Stimulated activated CD8-positive, alpha-beta memory T cell treated with anti-CD3 and anti-CD28 coated beads, Interleukin-7, amount 100 ng/mL, for 1 hour (primary cell): ENCODE measurements at places on chromosomes 1 and 21.
A peak's percentile ranks its signal among the peaks of the same experiment; 100 is the strongest.

GRCh38 chr1:244918421-244919319 lies 54.3 kb upstream of the HNRNPU start:
- DNase-seq = peak; percentile 39

DNA sequence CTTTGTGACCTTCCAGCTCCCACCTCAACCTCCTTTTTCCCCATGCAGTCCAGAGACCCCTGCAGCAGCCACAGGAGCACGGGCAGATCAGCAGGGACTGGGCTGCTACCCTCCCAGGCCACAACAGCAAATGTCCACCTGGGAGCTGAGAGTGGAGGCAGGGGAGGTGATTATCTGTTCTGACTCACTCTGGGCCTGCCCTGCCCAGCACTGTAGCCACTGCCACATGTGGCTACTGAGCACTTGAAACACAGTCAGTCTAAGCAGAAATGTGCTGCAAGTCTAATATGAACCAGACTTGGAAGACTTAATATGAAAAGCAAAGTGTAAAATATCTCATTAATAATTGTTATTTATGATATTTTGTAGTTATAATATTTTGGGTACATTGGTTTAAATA lies 148.9 kb upstream of the VANGL1 start:
- DNase-seq = no peak

- DNase-seq = peak; percentile 44
These were observed 27.6 kb upstream of the ZNF697 start for GRCh38 chr1:119675349-119676345.

DNA sequence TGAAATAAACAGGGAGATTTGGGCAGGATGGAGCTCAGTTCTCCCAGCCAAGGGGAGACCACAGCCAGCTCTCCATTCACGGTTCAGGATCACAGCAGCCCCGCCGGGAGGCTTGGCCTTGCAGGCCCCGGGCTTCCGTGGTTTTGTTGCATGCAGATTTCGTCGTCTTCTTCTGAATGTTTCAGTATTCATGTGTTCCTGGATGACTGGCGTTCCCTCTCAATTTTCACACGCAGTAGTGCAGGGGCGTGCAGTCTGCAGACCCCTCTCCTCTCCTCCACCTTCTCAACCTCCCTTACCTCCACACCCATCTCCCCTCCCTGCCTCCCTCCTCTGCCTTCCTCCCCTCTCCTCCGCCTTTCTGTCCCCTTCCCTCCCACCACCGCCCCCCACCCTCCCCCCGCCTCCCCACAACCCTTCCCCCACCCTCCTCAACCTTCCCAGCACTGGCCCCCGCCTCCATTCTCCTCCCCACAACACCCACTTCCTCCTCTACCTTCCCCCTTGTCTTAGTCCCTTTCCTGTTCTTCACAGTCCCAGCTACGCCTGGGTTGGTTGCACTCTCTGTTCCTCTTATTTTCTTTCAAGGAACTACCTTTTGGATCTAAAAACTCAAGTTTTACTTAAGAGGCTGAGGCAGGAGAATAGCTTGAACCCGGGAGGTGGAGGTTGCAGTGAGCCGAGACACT lies 8.4 kb upstream of the SLC19A1 start:
- DNase-seq = no peak

GRCh38 chr1:243765676-243766075 lies 84.4 kb downstream of the AKT3 start:
- DNase-seq = no peak

DNA sequence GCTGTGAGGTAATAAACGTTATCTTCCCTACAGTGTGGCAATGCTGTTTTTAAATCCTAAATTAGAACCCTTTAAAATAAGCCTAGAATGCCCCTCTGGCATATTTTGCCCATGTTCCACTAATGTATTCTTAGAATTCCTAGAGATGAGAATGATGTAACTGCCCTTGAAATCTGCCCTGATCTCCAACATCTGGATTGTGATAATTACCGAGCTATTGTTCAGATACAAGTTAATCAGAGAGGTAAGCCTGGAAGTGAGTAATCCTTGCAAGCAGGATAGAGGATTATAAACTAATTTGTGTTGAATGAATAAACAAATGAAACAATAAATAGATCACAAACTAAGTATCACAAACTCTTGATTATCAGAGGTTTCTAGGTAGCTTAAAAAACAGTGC lies 107.8 kb upstream of the DMRTA2 start:
- DNase-seq = no peak

DNA sequence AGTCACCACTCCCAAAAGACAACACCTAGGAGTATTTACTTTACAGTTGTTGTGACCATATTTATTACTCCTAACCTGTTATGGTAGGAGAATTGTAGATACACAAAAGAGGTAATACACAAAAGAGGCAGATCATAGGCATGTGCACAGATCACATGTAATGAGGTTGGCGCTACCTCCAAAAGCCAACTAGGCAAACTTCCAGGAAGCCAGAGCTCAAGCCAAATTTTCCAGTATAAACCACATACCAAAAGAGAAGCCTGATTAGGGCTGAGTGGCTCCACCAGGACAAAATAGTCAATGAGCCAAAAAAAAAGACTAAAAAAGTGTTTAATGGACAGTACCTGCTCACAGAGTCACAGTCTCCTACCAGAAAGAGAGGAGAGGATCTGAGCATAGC lies 195.0 kb upstream of the PBX1 start:
- no peak for DNase-seq

DNA sequence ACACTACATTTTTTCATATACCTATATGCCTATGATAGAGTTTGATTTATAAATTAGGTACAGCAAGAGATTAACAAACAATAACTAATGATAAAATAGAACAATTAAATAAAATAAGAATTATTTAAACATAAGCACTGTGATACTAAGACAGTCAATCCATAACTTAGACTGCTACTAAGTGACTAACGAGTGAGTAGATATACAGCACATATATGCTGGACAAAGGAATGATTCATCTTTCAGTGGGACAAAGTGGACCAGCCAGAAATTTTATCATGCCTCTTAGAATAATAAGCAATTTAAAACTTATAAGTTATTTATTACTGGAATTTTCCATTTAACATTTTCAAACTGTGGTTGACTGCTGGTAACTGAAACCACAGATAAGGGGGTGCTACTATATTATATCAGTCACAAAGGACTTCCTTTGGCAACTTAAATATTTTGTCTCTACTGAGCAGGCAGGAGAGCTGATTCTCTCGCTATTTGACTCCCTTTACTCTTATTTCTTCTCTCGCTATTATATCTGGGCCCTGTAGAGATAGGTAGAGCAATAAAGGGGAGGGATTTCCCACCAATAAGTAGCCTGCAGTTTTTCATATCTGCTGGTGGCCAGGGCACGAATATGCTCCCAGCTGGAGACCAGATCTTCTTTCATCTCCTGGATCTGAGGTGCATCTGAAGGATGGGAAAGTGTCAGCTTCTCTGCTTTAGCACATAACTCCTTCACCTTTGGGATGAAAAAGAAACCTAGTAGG lies 10.8 kb downstream of the SPTA1 start:
- DNase-seq = no peak

DNA sequence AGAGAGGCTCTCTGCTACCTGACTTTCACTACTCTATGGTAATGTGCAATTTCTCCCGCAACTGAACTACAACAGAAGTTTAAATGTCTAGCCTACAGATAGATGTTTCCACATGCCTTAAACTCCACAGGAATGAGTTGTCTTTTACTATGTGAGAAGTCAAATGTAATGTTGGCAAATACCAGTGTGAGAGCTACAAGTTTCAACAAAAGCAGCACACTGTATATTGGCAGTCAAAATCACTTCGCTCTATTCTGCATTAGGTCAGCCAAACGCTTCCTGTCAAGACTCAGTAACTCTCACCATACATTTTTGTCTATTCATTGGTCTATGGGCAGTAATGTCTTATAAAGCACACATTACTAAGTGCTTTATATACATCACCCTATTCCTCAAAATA lies 41.9 kb downstream of the LUZP1 start:
- DNase-seq = no peak

GRCh38 chr1:219566951-219567947 lies 45.7 kb downstream of the ZC3H11B start:
- DNase-seq = no peak

- DNase-seq = no peak
These were observed 13.1 kb downstream of the ACTA1 start for GRCh38 chr1:229420765-229421164.

DNA sequence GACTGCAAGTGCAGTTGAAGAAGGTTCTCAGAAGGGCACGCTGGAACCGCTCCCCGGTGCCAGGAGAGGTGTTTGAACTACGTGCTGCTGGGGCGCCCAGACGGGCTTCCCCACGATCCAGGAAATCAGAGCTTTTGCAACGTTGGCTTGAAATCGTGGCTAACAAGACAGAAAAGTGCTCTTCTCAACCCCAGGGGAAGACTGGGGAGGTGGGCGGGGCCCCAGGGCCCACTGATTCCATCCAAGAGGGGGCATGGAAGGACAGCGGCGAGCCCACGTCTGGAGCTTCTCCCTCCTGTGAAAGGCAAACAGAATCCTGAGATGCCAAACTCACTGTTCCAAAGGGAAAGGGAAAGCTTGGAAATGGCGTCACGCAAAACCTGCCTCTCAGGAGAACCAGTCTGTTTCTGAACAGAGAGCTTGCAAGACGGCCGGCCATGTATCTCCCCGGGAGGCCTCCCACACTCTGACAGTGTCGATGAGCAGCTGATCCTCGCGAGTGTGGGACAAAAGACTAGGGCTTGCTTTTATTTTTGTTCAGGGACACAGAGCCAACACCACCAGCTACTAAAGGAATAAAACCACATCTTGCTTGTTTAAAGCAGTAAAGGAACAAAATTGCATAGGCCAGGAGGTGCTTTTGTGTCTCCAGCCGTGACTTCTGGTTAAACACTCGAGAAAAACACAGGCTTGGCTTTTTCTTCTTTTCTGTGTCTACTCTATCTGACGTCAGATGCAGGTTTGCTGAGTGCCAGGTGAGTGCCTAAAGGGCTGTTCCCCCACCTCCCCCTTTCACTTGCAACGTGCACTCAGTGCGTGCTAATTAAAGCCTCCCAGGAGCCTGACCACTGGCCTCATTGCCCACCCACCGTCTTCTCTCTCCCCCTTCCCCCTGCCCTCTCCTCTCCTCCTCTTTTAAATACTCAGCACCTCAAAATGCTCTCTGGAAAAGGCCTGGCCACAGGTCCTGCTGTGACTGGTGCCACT lies 41.5 kb downstream of the LRRC3 start:
- DNase-seq = no peak

- DNase-seq = no peak
These were observed 5.1 kb downstream of the DNASE2B start for GRCh38 chr1:84403347-84403746.

GRCh38 chr1:236124965-236125364 lies 17.4 kb upstream of the GPR137B start:
- no peak for DNase-seq

- no peak for DNase-seq
These were observed 89.1 kb upstream of the WDR26 start for GRCh38 chr1:224523676-224524075.

GRCh38 chr1:55337801-55338447 lies 122.8 kb upstream of the USP24 start:
- DNase-seq = no peak

GRCh38 chr1:56563568-56563967 lies 15.8 kb downstream of the PLPP3 start:
- DNase-seq = no peak

GRCh38 chr1:170893655-170894297 lies 41.6 kb upstream of the MROH9 start:
- no peak for DNase-seq

DNA sequence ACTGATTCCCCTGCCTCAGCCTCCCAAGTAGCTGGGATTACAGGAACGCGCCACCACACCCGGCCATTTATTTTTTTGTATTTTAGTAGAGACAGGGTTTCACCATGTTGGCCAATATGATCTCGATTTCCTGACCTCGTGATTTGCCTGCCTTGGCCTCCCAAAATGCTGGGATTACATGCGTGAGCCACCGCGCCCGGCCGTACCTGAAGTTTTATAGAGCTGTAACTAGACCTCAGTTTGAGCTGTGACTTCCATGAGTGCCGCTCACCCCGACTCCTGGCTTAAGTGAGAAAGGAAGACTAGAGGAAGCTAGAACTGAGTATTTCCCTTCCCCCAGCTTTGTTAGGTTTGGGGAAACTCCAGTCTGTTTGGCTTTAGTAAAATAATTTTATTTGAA lies 1283.1 kb downstream of the KCNT2 start:
- no peak for DNase-seq

- DNase-seq = no peak
These were observed 22.7 kb upstream of the CD55 start for GRCh38 chr1:207298636-207299398.

- DNase-seq = no peak
These were observed 322 bp upstream of the OLIG1 start for GRCh38 chr21:33069645-33069993.

- DNase-seq = no peak
These were observed 43.6 kb downstream of the ARID1A start for GRCh38 chr1:26739329-26739914.

DNA sequence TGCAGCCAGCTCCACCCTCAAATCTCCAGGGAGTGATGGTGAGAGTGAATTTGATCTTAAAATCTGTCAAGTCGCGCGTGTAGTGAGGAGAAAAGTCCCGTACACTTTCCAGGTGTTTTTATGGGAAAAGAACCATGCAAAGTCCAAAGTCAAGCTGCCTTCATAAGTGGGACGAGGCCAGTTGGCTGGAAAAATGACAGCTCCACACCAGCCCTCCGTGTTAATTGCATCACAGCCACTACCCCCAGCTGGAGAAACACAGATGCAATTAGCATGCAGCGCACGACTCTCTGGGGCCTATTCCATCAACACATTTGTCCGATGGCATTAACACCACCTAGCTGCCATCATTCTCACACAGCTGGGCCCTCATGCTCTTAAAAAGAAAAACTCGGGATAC lies 68.4 kb downstream of the KLHDC7A start:
- no peak for DNase-seq

- no peak for DNase-seq
These were observed 52.0 kb downstream of the TAS1R2 start for GRCh38 chr1:18807334-18808063.

- no peak for DNase-seq
These were observed 691.2 kb downstream of the USP25 start for GRCh38 chr21:16421007-16421406.

GRCh38 chr1:16013220-16013907 lies 4.5 kb downstream of the HSPB7 start:
- DNase-seq = peak; percentile 35

- no peak for DNase-seq
These were observed 238.0 kb downstream of the ASTN1 start for GRCh38 chr1:176926330-176927086.

DNA sequence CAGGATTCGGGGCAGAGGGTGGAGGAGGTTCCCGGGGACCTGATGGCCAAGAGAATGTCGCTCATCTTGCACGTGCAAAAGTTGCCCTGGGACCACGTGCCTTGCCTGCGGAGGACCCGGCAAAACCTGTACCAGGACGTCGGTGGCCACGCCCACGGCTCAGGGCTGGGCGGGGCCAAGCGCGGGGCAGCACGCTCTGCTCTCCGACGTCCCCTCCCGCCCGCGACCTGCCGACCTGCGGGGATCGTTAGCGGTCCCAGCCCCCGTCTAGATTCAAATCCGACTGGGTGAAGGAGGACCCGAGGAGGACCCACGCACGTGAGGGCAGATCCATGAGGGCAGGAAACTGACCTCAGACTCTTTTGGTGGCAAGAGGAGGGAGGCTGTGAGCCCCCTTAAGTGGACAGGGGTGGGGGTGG lies at the start of gene C1orf167:
TSS of gene C1orf167 (plus strand) at position 206 of the 419 bp plus-strand sequence. CDS start 2,208 bp downstream, outside the sequence.
- DNase-seq = no peak
